ENCODE measurements at places on chromosomes 7 and 10. TPM values are rescaled to one million over a fixed set of nuclear protein-coding genes. Genes with fewer than 3 reads are reported as not detected.

DNA sequence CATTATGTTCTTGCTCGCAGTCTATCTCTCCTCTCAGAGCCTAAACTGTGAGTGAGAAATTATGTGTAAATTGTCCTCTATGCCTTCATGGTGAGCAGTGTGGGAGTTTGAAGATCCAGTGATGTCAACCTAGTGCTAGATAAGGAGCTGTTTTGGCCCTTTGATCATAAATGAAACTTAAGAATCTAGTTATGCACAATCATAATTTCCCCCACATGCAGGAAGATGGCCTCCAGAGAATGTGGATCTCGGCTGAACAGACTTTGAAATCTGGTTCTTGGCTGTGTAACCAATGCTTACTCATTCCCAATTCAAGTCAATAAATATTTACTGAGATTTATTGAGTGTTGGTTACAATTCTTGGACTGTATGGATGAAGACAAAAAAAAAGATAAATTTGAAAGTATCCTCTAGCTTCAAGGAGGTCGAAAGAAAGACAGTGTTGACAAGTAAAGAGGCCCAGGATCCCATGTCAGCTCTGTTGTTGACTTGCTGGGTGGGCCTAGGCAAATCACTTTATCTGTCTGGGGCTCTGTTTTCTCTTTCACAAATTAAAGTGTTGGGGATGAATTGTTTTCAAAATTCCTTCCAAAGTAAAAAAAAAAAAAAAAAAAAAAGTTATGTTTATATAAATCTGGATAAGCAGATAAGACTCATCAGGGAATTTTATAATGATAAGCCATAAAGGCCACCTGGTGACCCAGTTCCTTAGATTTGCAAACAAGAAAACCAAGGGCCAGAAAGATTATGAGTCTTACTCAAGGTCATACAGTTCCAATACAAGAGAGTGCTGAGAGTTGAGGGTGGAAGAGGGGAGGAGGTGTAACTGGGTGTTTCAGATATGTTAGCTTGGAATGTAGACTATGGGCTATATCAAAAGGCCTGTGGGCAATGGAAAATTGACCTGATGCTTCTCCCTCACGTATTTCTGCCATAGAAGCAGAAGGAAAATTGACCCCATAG is 969.9 kb downstream of the KCNMA1 start:
- H3K27ac ChIP-seq, result no peak overlapping the region
- H3K36me3 ChIP-seq, result no peaks in the 10 kb centered on the region
- H3K27me3 ChIP-seq, result no peaks in the 10 kb centered on the region
- no peaks in the 10 kb centered on the region for H3K4me1 ChIP-seq
- no peak for DNase-seq

- no peak for DNase-seq
- no peaks in the 10 kb centered on the region for H3K36me3 ChIP-seq
- no peak overlapping the region for H3K4me3 ChIP-seq
- H3K27me3 ChIP-seq, result peaks cover 12% of the 10 kb centered on the region
Observed at GRCh38 chr10:3699916-3700315, 85.1 kb downstream of the KLF6 start.

DNA sequence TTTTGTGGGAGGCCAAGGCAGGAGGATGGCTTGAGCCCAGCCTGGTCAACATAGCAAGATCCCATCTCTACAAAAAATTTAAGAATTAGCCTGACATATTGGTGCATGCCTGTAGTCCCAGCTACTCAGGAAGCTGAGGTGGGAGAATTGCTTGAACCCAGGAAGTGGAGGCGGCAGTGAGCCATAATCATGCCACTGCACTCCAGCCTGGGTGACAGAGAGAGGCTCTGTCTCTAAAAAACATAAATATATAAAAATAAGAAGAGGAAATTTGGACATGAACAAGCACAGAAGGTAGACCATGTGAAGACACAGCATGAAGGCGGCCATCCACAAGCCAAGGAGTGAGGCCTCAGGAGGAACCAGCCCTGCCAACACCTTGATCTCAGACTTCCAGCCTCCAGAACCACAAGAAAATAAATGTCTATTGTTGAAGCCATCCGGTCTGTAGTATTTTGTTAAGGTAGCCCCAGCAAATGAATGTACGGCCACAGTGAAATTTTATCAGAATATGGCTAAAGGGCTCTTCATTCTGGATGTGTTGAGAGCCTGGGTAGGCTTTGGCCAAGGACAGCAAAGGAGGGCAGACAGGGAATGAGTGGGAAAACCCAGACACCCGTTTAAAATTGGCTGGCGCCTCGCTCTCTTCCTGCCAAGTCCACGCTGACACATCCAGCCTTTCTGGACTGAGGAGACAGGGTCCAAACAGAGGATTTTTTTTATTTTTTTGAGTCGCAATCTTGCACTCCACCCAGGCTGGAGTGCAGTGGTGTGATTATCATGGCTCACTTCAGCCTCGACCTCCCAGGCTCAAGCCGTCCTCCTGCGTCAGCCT is 12.9 kb upstream of the GRID2IP start:
- H3K27ac ChIP-seq, result no peak overlapping the region
- H3K4me1 ChIP-seq, result no peaks in the 10 kb centered on the region
- no peak for DNase-seq
- peaks cover 35% of the 10 kb centered on the region for H3K27me3 ChIP-seq

DNA sequence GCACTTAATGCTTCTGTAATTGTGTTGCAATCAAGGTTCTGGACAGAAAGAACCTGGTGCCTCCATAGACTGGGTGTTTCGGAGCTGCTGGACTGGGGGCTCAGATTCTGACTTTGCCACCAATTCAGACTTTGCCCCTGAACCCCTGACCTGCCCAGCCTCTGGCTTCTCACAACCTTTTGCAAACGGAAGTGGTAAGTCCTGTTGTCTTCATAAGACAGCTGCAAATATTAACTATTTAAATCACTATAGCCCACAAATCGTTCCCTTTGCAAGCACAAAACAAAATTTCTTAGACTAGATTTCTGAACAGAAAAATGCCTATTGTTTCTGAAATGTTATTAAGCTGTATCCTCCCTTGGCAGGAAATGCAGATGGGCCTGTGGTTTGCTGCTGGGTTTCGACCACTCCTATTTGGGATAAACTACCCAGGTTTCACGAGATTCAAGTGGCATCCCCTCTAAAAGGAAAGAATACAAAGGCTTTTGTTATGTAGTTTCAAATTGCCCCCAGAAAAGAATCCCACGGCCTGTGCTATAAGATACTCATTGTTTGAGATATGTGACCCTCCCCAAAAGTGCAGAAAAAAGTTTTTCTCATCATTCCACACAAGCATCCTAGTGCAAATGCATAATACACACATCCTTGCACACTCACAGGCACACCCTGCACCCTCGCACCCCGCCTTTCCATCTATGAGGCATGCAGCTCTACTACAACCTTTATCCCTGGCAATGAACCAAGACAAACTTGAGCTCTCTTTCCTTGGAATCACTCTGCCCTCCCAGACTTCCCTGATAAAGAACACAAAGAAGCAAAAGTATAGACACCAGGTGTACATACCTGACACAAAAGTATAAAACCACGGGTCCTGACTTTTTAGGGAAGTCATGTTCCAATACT is 209.1 kb downstream of the PRPF18 start:
- no peak for DNase-seq
- H3K27me3 ChIP-seq, result peaks cover 28% of the 10 kb centered on the region
- H3K4me1 ChIP-seq, result no peaks in the 10 kb centered on the region
- no peaks in the 10 kb centered on the region for H3K36me3 ChIP-seq
- H3K4me3 ChIP-seq, result no peak overlapping the region

DNA sequence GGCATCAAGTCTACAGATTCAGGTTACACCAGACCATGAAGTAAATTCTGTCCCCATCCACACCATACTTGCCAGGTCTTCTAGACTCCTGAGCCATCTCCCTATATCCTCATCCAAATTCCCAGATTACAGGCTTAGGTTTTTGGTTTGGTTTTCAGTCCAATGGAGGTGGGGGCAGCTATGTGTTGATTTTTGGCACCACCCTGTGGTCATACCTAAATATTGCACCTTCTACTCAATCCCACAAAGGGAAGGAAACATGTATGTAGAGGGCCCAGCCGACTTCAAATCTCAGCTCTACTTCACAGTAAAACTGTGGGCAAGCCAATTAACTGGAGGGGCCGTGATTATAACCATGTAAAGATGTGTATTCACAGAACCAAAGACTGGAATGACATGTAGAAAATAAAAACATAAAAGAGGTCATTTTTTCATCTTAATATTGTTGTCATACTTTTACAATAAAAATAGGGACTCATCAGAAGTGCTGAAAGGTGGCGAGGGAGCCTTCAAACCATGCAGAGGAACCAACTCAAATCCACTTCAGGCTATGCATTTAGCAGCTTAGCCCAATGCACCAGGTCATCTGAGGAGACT is 19.8 kb downstream of the ERCC6 start:
- H3K27ac ChIP-seq, result no peak overlapping the region
- no peak overlapping the region for H3K4me3 ChIP-seq
- peaks cover 56% of the 10 kb centered on the region for H3K36me3 ChIP-seq
- H3K27me3 ChIP-seq, result no peaks in the 10 kb centered on the region

GRCh38 chr7:158695726-158696452 is 8.7 kb downstream of the NCAPG2 start:
- peaks cover 93% of the 10 kb centered on the region for H3K36me3 ChIP-seq
- H3K27ac ChIP-seq, result no peak overlapping the region
- no peak overlapping the region for H3K4me3 ChIP-seq
- DNase-seq, result peak; percentile 67

DNA sequence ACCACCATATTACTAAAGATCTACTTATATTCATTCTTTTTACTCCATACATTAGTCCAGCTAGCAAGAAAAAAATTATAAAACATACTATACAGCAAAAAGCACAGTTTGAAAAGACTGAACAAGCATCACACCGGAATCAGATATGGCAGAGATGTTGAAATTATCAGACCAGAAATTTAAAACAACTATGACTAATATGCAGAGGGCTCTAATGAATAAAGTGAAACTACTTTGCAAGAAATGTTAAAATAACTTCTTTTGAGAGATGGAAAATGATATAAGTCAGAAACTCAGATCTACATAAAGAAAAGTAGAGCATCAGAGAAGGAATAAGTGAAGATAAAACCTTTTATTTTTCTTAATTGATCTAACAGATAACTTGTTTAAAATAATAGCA is 50.9 kb downstream of the SGCE start:
- no peaks in the 10 kb centered on the region for H3K4me1 ChIP-seq
- H3K36me3 ChIP-seq, result no peaks in the 10 kb centered on the region
- no peak overlapping the region for H3K4me3 ChIP-seq

The CFAP43 gene
- total RNA-seq, result 0.16 TPM

All from K562 (cell line).